ENCODE measurements at places on chromosomes 12 and 14. TPM values are rescaled to one million over a fixed set of nuclear protein-coding genes. Genes with fewer than 3 reads are reported as not detected.

DNA sequence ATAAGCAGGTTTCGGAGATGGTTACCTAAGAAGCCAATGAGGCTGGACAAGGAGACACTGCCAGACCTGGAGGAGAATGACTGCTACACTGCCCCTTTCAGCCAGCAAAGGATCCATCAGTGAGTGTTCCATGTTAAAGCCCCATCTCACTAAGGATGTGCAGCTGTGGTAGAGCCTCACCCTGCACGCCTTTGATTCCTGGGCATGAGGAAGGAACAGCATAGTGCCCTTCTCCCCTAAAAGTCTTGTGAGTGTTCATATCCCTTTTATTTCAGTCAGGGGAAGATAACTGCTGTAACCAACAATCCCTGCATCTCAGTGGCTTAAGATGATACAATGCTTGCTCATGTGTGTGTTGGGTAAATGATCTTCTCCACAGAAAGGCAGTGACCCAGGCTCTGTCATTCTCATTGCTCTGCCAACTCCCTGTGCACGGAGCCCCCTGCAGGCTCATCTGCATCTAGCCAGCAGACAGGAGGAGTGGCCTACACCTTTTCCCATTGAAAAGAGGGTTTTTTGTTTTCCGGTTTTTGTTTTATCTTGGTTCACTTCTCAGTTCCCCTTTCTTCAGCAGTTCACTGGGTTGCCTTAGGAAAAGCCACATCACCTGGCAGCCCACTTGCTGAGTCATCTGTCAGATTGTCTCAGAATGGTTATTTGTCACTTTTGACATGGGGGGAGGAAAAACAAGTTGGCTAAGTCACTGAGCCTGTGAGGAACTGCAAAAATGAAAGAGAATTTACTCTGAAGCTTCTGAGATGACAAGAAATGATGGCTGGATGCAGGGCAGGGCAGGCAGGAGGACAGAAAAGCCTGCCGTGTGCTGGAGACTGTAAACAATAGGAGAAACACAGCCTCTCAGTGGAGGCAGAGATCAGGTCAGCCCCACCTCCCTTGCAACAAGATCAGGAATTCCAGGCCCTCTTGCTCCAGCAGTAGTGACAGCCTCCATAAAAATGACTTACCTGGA, 193.3 kb downstream of the ANO4 start:
- H3K27me3 ChIP-seq: no peaks in the 10 kb centered on the region
- peaks cover 15% of the 10 kb centered on the region for H3K4me1 ChIP-seq
- peak overlapping the region; percentile 64 for H3K27ac ChIP-seq
- DNase-seq: peak; percentile 93
- H3K36me3 ChIP-seq: no peaks in the 10 kb centered on the region
- H3K4me3 ChIP-seq: no peak overlapping the region

DNA sequence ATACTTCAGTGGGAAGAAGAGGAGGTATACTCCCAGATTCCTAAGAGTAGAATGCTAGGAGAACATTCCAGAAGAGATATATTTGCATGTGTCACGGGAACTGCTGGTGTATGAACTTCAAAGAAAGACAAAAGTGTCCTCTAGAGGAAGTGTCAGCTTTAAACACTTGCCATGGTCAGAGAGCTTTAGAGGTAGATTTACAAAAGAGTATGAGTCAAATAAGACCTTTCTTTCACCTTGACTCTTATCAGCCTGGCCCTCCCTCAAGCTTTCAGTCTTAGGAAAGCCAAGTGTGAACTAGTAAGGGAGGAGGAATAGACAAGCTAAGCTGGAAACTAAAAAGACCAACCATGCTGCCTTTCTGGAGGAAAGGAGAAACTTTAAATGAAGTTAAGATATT, 34.7 kb downstream of the COX8C start:
- H3K27ac ChIP-seq: no peak overlapping the region
- H3K4me1 ChIP-seq: peaks cover 7% of the 10 kb centered on the region
- no peaks in the 10 kb centered on the region for H3K36me3 ChIP-seq

DNA sequence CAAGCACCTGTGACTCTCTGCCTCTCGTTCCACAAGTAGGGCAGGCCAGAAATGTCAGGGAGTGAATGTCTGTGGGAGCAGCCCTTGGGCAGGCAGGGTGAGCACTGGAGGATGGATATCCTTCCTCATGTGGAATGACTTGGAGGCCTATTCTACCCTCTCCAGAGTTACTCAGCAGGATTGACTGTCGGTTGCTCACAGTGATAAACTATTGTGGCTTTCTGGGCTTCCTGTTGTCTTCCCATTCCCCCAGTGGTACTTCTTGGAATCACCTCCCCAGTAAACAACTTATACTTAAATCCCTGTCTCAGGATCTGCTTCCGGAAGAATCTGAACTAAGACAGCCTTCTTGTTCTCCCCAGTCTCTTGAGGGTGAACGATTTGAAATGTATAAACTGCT, 79.6 kb upstream of the MANSC4 start:
- no peaks in the 10 kb centered on the region for H3K4me1 ChIP-seq
- no peak for DNase-seq
- H3K27ac ChIP-seq: no peak overlapping the region
- H3K4me3 ChIP-seq: no peak overlapping the region
- H3K36me3 ChIP-seq: no peaks in the 10 kb centered on the region

DNA sequence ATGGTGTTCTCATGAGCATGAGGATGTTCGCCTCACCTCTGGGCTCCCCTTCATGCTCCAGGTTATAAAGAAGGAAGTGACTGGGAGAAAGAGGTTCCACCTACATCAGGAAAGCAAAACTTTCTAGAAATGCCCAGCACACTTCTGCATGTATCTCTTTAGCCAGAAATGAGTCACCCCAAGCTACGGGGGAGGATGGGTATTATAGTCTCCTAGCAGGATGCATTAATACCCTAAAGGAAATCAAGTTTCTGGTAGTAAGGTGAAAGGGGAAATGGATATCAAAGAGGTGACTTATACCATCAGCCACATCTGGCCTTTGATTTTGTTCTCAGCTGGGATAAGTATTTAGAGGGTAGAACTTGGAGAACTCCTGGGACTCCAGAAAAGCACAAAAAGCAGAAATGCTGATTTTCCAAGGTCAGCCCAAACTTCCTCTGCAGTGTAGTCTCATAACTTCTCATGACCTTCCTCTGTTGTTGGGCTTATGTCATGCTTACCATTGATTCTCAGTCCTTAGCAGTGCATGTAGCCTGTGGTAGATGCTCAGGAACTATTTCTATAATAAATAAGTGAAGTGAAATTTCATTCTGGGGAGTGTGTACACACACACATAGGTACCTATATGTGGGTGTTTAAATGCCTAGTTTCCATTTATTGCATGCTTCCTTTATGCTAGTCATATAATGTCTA, 209.4 kb upstream of the CRY1 start:
- DNase-seq: no peak
- peaks cover 8% of the 10 kb centered on the region for H3K27me3 ChIP-seq
- H3K27ac ChIP-seq: no peak overlapping the region
- no peaks in the 10 kb centered on the region for H3K4me1 ChIP-seq

DNA sequence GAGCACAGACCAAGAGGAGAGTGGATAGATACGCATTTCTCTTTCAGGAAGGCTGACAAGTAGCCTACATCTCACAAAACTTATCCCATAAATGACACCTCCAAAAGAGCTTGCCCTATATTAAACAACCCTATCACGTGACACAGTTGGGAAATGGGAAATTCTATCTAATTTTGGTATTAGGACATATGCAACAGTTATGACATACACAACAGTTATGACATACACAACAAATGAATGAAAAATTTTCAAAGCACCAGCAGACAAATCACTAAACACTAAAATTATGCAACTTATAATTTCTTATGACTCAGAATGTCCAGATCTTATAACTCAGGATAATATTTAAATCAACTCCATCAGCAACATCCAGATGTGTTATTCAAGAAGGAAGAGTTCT, 54.1 kb downstream of the DUSP16 start:
- no peaks in the 10 kb centered on the region for H3K27me3 ChIP-seq
- H3K4me3 ChIP-seq: no peak overlapping the region

DNAI7 gene
- total RNA-seq: 1.6 TPM

DNA sequence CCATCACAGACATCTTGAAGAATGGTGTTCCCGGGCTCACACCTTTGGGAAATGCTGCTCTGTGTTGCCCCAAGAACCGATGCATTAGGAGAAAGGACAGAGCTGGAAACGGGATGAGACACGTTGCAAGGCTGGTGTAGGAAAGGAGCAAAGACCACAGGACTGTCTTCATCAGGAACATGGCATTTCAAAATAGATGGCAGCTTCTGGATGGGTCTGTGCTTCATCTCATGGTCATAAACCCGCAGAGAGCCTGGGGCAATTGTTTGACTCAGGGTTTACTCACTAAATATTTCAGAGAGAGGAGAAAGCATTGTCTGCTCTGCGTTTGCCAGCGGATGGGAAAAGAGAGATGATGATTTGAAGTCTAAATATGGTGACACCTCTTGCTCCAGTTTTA, 76.3 kb downstream of the CACNA1C start:
- H3K4me3 ChIP-seq: no peak overlapping the region
- DNase-seq: no peak
- H3K36me3 ChIP-seq: no peaks in the 10 kb centered on the region
- H3K27ac ChIP-seq: no peak overlapping the region

SH2B3 gene
- 7.4 TPM for total RNA-seq

GRCh38 chr14:68173227-68173972, 353.8 kb downstream of the RAD51B start:
- no peaks in the 10 kb centered on the region for H3K27me3 ChIP-seq
- peaks cover 11% of the 10 kb centered on the region for H3K4me1 ChIP-seq
- no peak for DNase-seq
- H3K4me3 ChIP-seq: peak overlapping the region; percentile 25
- no peaks in the 10 kb centered on the region for H3K36me3 ChIP-seq

DNA sequence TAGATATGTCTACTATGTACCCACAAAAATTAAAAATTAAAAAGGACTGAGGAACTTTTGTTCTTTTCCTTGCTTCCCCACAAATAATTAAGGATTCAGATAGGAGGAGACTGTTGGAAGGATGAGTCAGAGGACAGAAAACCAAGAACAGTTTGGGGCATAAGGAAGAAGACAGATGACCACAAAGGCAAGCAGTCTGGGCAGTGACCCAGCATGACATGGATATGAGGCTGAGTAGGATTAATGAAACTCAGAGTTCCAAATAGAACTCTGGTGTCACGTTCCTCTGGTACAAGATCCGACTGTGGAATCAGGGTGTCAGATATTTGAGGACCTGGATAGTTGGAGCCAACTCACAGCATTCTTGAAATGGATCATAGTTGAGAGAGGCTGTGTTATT, 89.3 kb upstream of the SLC38A4 start:
- no peaks in the 10 kb centered on the region for H3K36me3 ChIP-seq
- H3K27ac ChIP-seq: no peak overlapping the region
- no peak overlapping the region for H3K4me3 ChIP-seq
- H3K27me3 ChIP-seq: no peaks in the 10 kb centered on the region
- no peaks in the 10 kb centered on the region for H3K4me1 ChIP-seq

GRCh38 chr14:68942296-68943035, 36.6 kb downstream of the ACTN1 start:
- H3K27ac ChIP-seq: no peak overlapping the region
- peaks cover 43% of the 10 kb centered on the region for H3K4me1 ChIP-seq

KRT75 gene
- not detected for total RNA-seq
